Ureter (tissue), 1 donor: ENCODE measurements at places on chromosomes 13 and 19. TPM values are rescaled to one million over a fixed set of nuclear protein-coding genes. Genes with fewer than 3 reads are reported as not detected.

The ERCC5 gene
- 69.5 TPM for total RNA-seq

- no peak for DNase-seq
These were observed 65.7 kb downstream of the SLITRK5 start for GRCh38 chr13:87736849-87737385.

DNA sequence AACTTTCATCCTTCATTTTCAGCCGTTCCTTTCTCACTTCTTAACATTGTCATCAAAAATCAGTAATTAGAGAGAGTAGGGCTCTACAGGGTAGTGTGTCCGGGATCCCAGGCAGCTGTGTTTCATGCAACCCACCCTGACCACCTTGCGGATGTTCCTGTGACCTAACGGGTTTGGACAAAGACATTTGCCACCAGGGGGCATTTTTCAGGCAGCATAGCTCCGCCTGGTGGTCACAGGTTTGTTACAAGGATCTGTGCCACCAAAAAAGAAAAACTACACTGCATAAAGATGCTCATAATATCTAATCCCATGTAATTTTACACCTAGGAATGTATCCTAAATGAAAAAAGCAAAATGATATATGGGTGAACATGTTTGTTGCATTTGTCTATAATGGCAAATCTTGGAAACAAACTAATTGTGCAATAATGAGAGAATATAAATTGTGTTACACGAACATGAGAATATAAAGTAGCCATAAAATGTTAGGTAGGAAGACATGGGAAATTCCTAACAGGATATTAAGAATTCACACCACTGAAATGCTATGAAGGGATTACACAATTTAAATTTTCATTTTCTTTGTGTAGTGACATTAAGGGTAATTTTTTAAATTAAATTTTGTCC lies 123.0 kb downstream of the SLC7A1 start:
- no peak for DNase-seq

GRCh38 chr13:30301827-30302226 lies 5.5 kb downstream of the KATNAL1 start:
- no peak for DNase-seq

The ANKRD24 gene
- total RNA-seq = 2.7 TPM

- DNase-seq = no peak
These were observed 5.5 kb upstream of the ADAMTS10 start for GRCh38 chr19:8615813-8616596.

- DNase-seq = no peak
These were observed 124.2 kb downstream of the CDK8 start for GRCh38 chr13:26378116-26378515.

- no peak for DNase-seq
These were observed 218.8 kb upstream of the SGCG start for GRCh38 chr13:22961835-22962537.

The CNOT3 gene
- total RNA-seq = 54.6 TPM

DNA sequence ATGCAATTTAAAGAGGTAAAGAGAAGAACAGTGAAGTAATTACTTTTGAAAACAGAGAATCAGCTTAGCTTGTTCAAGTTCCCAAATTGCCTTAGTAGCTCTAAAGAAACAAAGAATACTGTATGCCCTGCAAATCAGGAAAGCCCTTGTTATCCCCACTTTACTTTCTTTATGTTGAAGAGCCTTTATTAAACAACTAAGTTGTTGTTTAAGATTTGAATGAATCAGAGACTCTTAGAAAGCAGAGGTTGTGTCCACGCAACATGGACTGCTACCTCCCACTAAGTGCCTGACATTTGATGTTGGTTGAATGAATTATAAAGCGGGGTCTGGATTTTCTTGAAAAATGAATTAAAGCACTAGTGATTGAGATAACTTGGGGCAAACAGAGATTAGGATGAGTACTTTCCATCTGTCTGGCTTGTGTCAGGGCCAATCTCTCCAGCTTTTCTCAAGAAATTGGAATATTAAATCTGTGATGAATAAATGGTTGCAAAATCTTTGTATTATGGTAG lies 214.7 kb downstream of the POSTN start:
- no peak for DNase-seq

The CIRBP gene
- 524 TPM for total RNA-seq

The MBD3L2 gene
- total RNA-seq = not detected

DNA sequence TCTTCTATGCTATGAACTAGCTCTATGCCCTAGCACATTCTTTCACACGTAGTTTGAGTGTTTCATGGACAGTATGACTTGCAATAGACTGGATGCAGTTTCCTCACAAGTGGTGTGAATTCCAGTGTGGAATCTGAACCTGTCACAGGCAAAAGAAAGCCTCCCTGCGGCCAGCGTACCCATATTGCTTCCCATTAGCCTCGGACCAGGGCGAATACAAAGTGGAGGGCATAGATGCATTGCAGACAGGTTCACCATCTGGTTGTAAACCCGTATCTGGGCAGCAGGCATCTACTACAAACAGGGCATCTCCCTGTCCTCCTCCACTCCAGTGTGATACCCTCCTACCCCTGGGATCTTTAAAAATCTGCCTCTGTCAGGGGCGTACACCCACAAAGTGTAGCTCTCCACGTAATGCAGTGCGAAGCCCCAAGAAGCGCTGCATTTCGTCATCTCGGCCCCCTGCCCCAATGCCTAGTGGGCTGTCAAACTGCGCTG lies 1.4 kb upstream of the CIC start:
- DNase-seq = no peak

The KLK7 gene
- not detected for total RNA-seq

The KLK1 gene
- total RNA-seq = 0.60 TPM

GRCh38 chr19:55352549-55353145 lies 1.9 kb downstream of the COX6B2 start:
- DNase-seq = no peak

DNA sequence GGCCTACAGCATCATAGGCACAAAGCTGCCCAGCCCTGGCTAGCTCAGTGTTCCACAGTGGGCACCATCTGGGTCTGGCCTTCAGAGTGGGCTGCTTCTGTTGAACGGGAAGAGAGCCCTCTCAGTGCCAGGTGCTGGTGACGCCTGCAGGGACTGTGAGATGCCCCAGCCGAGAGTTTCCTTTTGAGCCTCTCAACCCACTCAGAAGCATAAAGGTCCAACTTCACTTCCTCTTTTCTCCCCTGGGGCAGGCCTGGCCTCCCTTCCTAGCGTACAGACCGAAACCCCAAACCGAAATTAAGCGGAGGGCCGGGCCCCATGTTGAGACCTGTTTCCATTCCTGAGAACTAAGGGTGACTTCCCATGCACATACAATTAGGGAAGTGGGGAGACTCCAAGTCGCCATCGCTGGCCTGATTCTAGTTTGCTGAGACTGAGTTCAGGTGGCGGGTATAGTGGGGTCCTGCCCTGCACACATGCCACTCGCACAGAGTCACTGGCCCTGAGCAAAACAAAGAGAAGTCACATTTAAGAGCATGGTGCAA lies 6.9 kb downstream of the RAB8A start:
- no peak for DNase-seq

DNA sequence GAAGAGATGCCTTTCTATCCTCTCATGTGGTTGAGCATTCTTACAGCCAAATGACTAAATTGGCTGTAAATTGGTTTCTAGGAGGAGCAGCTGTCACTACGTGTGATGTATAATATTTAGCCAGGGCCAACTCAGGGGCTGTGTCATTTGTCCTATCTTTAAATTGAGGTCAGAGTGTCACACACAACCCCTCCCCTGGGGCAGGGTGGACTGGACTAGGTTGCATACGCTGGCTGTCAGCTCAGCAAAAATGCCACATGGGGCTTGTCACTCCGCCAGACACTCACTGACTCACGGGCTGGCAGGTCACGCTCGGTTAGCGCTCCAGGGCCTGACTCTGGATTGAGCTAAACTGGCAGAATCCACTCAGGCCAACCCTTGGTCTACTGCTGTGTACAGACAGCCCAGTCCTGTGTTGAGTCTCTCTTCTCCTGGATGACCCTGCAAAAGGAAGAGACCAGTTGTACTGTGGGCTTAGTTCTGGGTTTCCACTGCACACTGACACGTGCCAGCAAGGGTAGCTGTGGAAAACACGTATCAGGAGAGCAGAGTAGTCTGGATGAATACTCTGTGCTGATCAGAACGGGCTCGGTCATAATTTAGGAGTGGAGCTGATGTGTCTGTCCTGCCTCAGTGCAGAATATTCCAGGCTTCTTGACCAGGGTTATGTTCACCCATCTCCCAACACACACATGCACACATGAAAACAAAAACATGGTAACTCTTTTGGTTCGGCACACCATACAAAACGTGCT lies 29.1 kb downstream of the SHISA2 start:
- DNase-seq = peak; percentile 78

GRCh38 chr19:16901491-16902175 lies 12.8 kb downstream of the F2RL3 start:
- DNase-seq = no peak

The IGSF23 gene
- total RNA-seq = not detected

DNA sequence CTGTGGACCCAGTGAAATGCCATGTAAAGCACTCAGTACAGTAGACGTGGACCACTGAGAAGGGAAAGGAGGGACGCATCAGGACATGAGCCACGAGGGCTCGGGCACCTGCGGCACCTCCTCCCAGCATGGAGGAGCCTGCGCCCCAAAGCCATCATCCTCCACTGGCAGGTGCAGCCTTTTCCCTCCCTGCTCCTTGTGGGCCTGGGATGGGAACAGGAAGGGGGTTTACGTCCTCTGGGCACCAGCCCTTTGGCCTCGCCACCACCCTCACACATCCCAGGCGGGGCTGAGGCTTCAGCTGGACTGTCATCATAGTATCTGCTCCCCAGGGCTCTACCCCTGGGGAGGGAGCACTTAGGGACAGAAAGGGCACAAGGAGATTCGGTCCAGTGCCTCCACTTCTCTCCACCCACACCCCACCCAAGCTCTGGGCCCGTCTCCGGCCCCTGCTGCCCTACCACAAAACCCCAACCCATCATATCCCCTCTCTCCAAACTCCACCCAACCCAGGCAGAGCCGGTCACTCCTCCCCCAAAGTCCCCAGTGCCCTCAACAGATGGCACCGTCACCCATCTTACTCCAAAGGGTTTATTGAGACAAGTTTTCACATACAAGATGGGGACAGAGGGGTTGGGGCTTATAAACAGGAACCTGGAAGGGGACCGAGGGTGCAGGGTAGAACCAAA lies 2.2 kb upstream of the PRKD2 start:
- no peak for DNase-seq

DNA sequence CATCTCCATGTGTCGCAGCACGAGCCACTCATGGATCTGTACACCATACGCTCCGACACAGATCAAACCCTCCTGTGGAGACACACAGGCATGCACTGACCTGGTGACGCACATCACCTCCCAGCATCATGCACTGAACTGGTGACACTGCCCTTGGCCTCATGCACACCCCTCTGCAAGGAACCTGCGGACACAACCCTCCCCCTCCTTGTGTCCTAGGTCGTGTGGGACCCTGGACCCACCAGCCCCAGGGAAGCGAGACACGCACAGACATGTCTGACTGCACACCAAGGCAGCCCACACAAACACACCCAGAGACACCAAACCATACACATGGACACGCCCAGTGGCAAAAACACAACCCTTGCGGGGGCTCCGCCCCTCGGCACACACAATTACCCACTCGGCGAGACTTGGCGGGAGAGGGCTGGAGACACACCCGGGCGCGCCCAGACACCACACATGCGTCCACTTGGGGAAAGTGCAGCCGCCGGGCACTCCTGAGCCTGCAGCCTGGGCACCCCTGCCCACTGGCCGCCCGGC lies 2.0 kb upstream of the KCNN4 start:
- no peak for DNase-seq

The EID2B gene
- total RNA-seq = 2.4 TPM

GRCh38 chr13:107025991-107026390 lies 458.1 kb upstream of the ARGLU1 start:
- peak; percentile 65 for DNase-seq

DNA sequence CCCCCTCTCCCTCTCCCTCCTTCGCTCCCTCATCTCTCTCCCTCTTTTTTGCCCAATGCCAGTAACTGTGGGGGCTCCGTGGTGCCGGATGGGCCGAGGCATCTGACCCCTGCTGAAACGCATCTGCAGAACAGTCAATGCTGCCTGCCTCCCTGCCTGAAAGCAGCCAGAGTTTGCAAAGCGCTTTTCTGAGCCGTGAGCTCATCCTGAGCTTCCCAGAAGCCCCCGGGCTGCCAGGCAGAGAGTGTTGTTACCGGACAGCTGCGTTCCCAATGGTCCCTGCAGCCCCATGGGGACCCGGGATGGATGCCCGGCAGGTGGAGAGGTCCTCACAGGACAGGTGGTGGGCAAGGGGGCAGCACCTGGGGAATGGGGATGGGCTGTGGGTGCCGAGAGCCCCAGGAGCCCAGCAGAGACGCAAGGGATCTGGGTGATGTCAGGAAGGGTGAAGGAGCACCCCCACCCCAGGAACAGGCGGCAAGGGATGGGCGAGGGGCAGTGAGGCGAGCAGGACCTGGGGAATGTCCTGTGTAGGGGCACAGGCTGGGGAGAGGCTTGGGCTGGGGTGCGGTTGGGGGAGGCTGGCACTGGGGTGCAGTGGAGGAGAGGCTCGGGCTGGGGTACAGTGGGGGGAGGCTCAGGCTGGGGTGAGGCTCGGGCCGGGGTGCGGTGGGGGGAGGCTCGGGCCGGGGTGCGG lies 33.0 kb downstream of the GPX4 start:
- no peak for DNase-seq

- no peak for DNase-seq
These were observed 130.3 kb downstream of the ATP8A2 start for GRCh38 chr13:25502031-25502430.

- DNase-seq = peak; percentile 63
These were observed 6.6 kb upstream of the EML2 start for GRCh38 chr19:45645631-45646344.

- peak; percentile 73 for DNase-seq
These were observed 41.4 kb upstream of the SERP2 start for GRCh38 chr13:44331912-44332851.

GRCh38 chr13:41710771-41711170 lies 250.1 kb downstream of the VWA8 start:
- DNase-seq = no peak

GRCh38 chr19:8612807-8613171 lies 2.3 kb upstream of the ADAMTS10 start:
- no peak for DNase-seq

- no peak for DNase-seq
These were observed 2791.0 kb upstream of the PCDH20 start for GRCh38 chr13:64206430-64207225.

DNA sequence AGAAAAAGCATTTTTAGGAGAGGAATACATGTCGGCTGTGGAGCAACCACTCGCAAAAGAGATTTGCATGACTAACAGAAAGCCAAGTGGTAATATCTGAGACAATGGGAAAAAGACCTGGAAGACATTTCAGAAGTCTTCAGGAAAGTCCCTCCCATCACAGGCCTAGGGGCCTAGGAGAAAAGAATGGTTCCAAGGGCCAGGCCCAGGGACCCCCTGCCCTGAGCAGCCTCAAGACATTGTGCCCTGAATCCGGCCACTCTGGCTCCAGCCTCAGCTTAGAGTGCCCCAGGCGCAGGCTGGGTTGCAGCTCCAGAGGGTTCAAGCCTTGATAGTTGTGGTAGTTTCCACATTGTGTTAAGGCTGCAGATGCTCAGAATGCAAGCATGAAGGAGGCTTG lies 9.4 kb downstream of the ZNF221 start:
- no peak for DNase-seq

DNA sequence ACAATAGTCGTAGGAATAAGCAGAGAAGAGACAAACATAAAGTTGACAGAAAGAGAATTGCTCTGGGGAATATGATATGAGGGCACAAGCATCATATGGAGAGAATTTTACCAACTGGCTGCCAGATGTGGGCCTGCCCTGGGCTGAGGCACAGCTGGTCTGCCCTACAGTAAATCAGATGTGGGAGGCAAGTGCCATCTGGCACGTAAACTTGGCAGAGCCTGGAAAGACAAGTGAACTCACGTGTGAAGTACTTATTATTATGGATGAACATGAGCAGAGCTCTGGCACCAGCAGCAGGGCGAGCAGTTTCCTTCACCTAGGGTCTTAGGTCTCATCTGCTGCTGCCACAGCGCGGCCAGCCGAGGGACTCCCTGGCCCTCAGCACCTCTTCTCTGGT lies 20.6 kb downstream of the PCDH8 start:
- no peak for DNase-seq
